ENCODE measurements at places on chromosomes 16 and 17.
A peak's percentile ranks its signal among the peaks of the same experiment; 100 is the strongest.

GRCh38 chr16:84795329-84796053, 24.3 kb upstream of the CRISPLD2 start:
- no peak for DNase-seq

GRCh38 chr17:2271985-2272702, 31.4 kb downstream of the SMG6 start:
- no peak for DNase-seq

DNA sequence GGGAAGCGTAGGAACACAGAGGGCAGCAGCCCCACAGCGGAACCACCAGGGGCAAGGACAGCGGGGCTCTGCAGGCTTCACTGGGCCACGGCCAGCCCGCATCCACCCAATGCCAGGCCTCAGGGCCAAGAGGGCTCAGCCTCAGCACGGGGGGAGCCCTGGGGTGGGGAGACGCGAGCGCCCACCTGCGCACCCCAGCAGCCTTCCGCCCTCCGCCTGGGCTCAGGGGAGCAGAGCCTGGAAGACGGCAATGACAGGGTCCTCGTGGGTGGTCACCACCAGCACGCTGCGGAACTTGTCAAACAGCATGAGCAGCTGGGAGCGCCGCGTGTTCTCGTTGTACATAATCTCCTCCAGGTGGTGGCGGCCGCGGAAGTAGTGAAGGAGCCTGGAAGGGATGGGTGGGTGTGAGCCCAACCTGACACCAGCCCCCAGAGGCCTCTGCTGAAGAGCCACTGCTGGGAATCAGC, 8.5 kb downstream of the MPG start:
- DNase-seq = no peak

DNA sequence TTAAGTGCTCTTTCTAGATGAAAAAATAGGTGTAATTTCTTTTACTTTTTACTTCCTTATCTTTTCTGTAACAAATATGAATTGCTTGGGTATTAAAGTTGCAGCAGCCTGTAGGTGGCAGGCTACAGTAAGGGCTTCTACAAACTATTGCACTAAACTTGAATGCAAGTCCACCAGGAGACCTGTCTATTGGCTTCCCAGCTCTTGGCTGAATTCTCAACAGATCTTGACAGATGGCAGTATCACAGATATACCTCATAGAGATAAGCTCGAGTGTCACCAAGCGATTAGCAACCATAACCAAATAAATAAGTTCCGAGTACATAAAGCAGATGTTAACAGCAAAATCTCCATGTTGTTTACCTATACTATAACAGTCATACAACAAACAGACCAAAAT, 5.9 kb downstream of the BBS2 start:
- DNase-seq = peak; percentile 9

DNA sequence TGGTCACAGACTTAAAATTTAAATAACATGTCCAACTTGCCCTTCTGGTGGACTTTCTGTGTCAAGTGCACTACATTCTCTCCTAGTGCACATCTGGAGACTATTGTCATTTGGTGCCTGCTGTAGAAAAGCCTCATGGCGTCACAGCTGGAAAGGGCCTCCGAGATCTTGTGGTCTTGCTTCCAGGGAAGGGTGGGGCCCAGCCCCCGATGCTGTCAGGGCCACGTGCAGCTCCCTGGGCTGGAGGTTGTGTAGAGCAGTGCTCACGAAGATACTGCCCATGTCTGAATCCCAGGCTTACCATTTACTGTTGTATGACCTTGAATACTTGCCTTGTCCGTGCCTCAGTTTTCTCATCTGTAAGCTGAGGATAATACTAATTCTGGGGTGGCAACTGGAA, 6.8 kb upstream of the MPRIP start:
- no peak for DNase-seq

DNA sequence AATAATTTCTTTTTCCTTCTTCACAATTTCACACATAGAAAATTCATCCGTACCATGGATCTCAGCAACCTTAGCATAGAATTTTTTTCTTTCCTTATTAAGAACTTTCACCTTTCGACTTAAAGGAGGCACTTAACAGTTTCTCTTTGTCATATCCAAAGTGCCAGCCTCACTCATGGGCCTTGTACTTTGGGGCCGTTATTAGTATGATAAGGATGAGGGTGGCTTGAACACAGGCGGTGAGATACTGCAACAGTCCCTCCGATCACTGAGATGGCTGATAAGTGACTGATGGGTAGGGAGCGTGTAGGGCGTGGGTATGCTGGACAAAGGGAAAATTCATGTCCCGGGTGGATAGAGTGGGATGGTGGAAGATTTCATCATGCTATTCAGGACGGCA, 85.3 kb downstream of the OR1D5 start:
- DNase-seq = no peak

GRCh38 chr17:50584749-50585148, 24.2 kb downstream of the CACNA1G start:
- no peak for DNase-seq

- no peak for DNase-seq
Measured at GRCh38 chr17:34781571-34782108, 179.6 kb downstream of the CCT6B start.

- no peak for DNase-seq
Measured at GRCh38 chr17:50476545-50477315, 1.9 kb upstream of the RSAD1 start.

GRCh38 chr16:78045865-78046581, 23.7 kb downstream of the CLEC3A start:
- DNase-seq = no peak

DNA sequence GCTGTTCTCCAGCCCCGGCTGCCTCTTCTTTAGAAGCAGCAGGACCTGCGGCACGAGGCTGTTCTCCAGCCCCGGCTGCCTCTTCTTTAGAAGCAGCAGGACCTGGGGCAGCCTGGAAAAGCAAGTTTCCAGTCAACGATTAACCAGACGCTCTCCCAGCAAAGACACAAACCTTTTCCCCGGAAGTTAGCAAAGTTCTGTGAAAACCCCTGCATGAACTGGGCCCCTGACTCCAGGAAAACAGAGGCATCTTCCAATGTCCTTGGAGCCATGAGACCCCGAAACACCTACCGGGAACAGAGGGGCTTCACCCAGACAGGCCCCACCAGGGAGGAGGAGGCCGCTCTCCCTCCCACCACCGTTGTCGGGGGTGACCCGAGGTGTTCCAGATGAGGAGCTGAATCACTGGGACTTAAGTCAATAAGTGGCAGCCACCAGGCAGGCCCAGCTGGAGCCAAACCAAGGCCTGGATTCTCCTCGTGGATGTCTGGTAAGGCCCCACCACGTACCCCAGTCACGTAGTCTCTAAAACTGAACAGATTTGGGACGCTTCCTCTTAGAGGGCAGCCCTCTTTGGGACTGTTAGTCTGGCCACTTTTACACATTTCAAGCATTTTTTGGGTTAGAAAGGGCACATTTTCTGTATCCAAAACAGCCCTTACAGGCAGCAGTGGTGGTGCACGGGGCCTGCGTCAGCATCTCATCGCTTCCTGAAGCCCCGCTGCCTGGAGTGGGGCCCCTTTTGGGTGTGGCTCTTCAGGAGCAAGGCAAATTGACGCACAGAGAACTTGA, at the start of gene RPH3AL:
TSS of gene RPH3AL (minus strand) at position 387 of the 792 bp plus-strand sequence. CDS start 25,264 bp downstream, outside the sequence.
- DNase-seq = no peak

DNA sequence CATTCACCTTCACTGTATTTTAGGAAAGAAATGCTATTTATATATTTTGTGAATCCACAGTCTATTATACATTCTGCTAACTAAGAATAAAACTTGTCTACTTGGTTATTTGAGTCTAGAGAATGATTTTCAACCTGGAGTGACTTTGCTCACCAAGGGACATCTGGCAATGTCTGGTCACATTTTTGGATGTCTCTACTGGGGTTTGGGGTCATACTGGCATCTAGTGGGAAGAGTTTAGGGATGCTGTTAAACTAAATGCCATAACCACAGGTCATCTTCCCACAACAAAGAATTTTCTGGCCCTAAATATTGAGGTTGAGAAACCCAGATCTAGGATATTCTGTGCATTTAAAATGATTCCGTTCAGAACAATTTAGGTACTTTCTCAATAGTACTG, 26.0 kb downstream of the KCNJ16 start:
- DNase-seq = no peak

GRCh38 chr16:10856042-10856441, 21.0 kb upstream of the CIITA start:
- DNase-seq = no peak

- DNase-seq = no peak
Measured at GRCh38 chr17:12973496-12974004, 44.3 kb downstream of the ELAC2 start.

DNA sequence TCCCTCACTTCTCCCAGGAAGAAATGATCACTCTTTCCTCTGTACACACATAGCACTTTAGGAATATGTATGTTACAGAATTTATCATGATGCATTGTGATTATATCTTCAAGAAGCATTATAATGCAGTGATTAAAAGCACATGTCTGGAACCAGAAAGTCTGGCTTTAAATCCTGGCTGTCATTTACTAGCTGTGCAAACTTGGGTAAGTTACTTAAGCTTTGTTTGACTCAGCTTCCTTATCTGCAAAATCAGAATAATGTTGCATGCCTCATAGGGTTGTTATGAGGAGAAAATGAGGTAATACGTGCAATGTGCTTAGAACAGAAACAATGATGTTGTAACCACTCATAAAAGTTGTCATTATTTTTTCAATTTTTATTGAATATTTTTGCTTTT, 156.3 kb upstream of the ZKSCAN2 start:
- no peak for DNase-seq

GRCh38 chr17:9283909-9284308, 262.6 kb downstream of the NTN1 start:
- no peak for DNase-seq

DNA sequence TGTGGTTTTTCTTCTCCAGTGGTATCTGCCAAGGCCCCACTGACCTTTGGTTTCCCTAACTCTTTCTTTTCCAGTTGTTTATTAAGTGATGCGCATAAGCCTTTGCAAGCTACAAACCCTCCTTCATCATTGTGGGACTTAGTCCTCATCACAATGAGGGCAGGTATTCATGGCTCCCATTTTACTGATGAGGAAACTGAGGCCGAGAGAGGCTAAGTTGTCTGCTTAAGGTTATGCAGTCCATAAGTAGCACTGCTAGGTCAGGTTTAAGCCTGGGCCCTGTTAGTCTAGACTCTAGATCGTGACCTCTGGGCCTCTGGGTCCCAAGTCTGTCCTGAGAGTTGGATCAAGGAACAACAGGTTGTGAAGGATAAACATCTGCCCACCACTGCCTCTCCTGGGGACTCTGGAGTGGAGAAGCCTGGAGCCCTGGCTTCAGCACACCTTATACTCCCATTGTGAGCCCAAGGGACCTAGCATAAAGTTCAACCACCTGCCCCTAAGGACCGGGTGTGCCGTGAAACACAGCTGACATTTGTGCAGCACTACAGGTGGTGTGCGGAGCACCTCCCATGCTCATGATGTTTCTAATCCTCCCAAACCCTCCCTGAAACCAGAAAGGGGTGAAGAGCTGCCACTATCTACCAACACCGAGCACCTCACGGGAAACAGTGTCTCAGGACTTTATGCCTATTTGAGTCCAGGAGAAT, 5.2 kb upstream of the KCNH6 start:
- no peak for DNase-seq

DNA sequence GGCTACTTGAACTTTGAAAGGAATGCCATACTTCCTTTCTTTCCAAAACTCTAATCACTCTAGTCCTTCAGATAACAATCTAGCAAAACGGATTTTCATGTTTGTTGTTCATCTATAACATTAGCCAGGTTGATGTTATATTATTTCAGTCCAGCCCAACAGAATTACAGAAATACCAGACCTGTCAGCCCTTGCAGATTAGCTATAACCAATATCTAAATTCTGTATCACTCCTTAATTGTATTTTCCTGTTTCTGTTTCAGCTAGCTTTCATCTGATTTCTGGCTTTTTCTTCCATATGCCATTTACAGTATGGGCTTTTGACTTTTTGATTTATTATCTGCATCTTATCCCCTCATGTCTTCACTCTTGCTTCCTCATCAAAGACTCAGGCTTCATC, 479.8 kb upstream of the CDH8 start:
- DNase-seq = no peak

GRCh38 chr16:89392881-89393737, 97.3 kb downstream of the ANKRD11 start:
- DNase-seq = no peak

DNA sequence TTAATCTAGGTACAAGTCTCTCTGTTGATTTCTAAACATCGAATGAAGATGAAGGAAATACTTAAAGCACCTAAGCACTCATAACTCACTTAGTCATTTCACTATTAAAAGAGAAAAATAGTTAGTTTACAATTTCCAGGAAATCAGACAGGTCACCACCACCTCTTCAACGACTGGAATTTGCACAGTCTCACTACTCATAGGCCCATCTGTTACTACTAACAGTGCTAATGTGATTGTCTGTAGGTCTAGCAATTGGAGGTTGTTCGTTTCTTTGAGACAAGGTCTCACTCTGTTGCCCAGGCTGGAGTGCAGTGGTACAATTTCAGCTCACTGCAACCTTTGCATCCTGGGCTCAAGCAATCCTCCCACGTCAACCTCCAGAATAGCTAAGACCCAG, 444.6 kb downstream of the MAF start:
- no peak for DNase-seq

GRCh38 chr16:81432937-81433557, 11.6 kb upstream of the CMIP start:
- no peak for DNase-seq

GRCh38 chr16:65875381-65876055, 491.0 kb upstream of the CDH5 start:
- no peak for DNase-seq

DNA sequence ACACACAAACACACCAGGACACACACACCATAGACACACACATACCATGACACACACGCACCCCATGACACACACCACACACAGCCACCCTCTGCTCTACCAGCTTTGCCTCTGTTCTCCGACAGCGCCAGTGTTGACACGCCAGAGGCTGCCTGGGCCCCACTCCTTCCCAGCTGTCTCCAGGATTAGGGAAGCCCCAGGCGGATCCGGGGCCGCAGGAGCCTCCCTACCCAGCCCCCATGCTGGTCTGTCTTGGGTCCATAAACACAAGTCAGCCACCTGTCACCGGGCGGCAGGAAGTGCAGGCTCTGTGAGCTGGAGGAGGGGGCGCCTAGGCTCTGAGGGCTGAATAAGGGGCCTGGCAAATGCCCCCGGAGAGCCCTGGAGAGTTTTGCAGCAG, 10.5 kb downstream of the TBC1D16 start:
- DNase-seq = no peak

DNA sequence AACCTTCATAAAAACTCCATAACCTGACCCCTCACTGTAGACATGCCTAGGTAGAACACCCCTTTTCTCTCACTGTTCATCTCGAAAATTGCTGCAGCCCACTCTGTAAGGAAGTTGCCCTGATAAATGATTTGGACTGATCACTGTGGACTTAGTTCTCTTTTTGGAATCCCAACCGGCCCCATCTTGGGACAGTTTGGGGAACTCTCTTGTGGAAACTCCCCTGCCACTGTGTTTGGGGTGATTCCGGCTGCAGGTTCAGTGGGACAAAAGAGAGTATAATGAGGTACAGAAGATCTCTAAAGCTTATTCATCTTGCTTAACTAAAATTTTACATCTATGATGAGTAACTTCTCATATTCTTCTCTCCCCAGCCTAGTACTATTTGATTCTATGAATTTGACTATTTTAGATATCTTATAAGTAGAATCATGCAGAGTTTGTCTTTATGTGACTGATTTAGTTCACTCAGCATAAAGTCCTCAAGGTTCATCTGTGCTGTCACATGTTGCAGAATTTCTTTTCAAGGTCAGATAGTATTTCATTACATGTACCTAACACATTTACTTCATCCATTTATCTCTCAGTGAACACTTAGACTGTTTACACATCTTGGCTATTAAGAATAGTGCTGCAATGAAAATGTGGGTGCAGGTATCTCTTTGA, 84.9 kb downstream of the ABCA8 start:
- DNase-seq = no peak
